ENCODE measurements at places on chromosomes 1 and 21.

DNA sequence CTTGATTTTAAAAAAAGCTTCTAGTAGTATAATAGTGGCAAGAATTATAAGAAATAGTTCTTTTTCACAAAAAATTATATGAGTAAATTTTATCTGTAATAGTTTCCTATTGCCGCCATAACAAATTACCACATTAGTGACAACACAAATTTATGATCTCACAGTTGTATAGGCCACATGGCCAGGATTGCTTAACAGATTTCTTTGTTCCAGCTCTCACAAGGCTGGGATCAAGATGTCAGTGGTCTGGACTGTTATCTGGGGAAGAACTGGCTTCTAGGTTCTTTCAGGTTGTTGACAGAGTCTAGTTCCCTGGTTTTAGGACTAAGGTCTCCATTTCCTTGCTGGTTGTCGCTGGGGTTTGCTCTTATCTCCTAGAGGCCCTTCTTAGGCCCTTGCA, 236.4 kb downstream of the USP25 start:
- no peak for DNase-seq

DNA sequence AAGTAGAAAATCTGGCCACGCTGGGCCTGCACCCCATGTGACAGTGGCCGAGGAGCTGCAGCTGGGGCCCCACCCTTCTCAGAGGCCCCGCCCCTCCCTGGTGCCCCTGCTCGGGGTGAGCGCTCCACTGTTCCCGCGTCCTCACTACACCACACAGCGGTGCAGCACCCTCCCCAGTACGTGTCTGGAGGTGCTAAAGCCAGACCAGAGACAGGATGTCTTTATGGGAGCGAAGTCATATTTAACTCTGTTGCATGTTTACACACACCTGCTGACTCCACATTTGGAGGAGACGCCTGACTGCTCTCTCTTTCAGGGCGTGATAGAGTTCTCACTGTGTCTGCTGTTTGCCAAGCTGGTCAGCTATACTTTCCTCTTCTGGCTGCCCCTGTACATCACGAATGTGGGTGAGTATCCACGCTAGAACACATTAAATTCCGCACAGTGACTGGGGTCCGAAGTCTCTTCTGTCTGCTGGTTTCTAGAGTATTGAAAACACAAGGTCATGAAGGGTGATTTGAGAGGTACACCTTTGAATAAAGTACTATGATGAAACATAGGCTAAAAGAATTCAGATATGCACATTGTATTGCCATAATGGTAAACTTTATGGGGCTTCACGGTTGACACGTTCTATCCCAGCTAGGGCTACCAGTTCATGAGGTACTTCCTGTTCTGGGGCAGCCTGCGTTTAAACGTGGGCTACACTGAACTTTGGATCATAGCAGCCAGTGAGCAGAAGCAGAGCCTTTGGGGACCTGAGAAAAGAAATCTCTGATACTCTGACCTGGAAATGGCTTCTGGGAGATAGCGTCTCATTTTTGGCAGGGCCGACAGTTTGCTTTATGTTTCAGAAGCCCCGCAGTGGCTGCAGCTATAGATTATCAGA, 48.4 kb downstream of the SLC37A1 start:
- no peak for DNase-seq

DNA sequence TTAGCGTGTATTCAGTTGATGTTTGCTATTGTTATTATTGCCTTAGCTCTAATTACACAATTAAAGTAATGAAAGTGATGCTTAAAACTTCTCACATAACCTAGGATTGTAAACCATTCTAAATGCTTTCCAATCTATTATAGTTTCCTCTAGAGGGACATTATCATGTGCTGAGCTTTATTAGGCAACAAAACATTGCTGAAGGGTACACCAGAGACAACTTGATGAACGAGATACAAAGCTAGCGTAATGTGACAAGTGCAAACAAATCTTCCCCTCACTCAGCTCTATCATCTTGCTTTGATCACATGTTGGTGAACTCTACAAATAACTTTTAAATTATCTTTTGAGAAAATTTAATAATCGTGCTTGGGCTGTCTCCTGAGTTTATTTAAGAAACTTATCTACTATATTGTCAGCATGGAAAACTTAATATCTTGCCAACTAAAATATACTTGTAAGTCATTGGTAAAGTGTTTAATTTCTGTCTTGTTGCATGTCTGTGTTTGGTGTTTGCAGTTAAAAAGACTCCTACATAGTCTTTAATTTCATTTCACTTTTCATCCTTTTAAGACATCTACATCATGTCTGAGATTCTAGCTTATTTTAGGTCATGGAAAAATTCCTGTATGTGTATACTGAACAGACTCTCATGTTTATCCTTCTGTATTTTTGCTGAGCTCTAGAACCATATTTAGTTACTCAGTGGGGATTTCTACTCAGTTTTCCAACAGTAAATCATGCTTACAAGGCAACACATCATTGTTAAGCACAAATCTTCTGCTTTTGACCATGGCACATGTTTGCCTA, 104.2 kb upstream of the ADAMTS5 start:
- no peak for DNase-seq

GRCh38 chr1:208203848-208204609, 40.2 kb downstream of the PLXNA2 start:
- DNase-seq, result no peak

DNA sequence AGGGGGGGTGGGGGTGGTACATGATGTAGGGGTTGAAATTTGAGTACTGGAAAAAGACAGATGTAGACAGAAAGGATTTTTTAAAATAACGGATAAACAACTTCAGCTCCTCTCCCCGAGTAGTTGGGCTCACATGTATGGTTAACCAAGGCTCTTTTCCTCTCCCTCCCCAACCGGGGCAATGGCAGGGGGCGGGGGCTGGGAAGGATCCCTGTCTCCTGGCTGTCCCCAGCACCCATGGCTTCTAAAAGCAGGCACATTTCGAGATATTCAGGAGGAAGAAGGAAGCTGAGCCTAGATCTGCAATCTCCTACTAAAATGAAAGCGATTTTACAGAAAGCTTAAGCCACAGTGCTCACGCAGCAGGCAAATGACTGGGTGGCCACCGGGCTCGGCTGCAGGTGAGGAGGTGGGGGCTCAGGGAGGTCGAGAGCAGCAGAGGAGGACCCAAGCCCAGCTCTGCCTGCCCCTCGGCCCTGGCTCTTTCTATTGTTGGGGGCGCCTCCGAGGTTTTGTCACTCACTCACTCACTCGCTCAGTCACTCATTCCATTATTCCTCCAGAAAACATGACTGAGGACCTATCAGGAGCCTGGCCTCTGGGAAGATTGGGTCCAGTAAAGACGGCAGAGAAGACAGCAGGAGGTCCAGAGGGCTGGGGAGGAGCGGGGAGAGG, 573.3 kb downstream of the PTPRU start:
- no peak for DNase-seq

DNA sequence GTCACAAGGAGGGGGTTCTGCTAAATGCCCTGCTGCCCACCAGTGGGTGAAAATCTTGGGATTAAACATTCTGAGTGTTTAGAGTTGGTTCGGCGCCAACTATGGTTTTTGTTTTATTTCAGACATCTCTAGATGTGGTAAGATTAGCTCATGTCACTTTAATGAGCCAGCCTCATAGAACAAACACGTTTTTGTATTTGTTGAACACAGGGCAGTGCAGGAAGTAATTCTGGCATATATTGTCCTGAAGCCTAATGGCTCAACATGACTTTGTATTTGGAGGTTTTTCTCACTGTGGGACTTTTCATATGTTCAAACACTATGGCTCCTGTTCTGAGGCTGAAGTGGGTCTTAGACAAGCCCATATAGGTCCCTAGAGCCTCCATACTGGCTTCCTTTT, 107.8 kb downstream of the NGF start:
- DNase-seq, result no peak

- DNase-seq, result no peak
Measured at GRCh38 chr1:33050221-33051076, 13.8 kb upstream of the AK2 start.

DNA sequence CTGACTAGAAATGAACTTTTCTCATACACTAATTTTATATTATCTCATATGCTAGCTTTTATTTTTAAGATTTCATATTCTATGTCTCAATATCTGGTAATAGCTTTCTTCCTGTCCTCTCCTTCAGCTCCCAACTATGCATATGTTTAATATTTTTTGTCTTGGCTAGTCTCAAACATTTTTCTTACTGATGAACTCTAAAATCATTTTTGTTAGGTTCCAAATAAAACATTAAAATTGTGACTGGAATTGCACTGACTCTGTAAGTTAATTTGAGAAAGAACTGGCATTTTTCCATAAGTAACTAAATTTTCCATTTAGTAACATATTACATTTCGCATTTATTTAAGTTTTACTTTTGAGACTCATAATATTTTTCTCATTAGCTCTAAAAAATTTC, 368.5 kb upstream of the DPYD start:
- no peak for DNase-seq

DNA sequence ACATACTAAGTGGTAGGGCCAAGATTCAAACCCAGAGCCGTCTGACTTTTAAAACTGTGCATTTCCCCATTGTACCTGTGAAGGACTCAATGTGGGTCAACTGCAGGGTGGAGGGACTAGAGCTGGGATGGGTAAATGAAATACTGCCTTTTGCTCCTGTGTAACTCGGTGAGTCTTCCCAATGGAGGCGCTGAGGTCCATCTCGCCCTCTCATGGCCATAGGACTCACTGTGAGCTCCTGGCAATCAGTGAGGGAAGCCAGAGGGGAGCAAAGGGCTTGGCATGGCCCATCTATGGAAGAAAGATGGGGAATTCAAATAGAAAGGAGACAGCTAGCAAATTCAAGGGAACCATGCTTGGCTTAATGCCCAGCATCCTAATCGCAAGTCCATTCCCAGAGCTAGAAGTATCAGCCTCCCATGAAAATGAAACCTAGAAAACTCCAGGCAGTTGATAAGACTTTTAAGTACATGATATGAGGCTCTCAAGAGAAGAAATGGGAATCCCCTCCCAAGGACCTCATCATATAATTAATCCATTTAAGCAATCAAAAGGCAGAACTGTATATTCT, 25.4 kb upstream of the CGN start:
- no peak for DNase-seq

GRCh38 chr1:66351478-66351877, 182.5 kb upstream of the SGIP1 start:
- DNase-seq, result no peak

DNA sequence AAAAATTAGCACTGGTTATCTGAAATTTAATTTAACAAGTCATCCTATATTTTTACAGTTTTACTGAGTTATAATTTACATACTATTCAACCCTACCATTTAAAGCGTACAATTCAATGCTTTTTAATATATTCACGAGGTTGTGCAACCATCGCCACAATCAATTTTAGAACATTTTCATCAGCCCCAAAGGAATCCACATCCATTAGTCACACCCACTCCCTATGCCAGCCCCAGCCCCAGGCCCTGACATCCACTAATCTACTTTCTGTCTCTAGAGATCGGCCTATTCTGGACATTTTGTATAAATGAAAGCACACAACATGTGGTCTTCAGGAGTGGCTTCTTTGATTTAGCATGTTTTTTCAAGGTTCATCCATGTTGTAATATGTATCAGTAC, 134.7 kb downstream of the PSMG1 start:
- no peak for DNase-seq

GRCh38 chr1:38231941-38232340, 185.3 kb upstream of the POU3F1 start:
- DNase-seq, result no peak

DNA sequence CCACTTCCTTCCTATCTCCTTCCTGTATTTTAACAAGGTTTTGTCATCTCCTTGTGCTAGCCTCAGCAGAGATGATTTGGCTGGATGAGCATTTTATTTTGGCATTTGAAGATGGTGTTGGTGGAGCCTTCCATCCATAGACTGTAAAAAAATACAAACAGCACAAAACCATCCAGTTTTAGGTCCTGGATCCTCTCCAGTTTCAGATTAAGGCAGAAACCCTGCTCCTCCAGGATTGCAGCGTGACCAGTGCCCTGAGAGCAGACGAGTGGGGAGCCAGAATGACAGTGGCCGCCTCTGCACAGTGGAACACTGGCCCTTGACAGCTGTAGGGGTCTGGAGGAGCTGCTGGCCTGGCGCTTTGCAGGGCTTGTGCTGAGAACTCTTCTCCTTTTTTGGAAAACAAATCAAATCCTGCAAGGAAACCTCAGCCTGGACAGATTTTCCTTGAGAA, 72.2 kb upstream of the GADD45A start:
- no peak for DNase-seq

DNA sequence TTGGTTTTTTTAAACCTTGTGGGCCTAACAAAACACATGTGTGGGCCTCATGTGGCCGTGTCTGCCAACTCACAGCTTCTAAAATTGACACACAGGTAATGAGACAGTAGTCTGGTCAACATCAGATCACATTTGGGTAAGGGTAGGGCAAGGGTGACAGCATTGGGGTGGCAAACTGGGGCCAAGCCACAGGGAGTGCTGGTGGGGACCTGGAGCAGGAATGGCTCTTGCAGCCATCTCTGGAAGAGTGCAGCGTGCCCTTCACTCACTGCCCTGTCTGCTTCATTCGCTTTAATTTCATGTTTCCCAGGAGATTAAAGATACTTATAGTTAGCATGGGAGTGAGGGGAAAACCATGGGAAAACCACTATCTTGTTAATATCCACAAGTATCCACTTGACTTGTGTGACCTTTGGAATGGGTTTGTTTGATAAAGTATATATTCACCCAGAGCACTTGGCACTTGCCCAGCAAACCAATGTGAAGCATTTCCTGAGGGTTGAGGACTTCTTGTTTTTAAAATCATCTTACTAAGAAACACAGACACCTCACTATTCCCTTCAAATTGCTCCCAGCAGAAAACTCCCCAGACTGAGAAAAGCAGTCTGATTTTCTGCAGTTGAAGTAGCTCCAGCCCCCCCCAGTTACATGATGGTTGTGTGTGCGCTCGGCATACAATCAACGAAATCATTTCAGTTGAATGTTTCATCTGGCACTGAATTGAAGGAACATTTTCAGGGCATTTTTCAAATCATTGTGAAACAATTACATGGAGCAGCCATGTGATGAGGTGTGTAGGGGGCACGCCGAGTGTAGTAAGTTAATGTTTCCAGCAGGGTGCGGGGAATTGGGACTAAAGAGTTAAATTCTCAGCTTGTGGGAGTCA, 175.7 kb downstream of the VPS13D start:
- DNase-seq, result no peak
